ENCODE measurements at places on chromosomes 13 and 19.

DNA sequence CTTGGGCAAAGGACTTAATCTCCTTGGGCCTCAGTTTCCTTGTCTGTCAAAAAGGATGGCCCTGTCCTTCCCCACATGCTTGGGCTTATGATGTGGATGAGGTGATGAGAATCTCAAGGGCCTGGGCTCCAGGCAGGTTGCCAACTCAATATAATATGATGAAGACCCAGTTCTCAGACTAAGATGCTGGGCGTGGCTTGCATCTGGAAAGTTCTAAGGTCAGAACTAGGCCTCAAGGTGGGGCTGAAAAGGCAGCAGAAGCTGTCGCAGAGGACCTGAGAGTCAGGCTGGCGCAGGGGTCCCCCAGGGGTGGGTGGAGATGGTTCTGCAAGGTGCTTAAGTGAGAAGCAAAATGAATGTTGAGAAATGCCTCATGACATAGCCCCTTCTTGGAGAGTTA lies 58.8 kb downstream of the RGCC start:
- no peak for DNase-seq

DNA sequence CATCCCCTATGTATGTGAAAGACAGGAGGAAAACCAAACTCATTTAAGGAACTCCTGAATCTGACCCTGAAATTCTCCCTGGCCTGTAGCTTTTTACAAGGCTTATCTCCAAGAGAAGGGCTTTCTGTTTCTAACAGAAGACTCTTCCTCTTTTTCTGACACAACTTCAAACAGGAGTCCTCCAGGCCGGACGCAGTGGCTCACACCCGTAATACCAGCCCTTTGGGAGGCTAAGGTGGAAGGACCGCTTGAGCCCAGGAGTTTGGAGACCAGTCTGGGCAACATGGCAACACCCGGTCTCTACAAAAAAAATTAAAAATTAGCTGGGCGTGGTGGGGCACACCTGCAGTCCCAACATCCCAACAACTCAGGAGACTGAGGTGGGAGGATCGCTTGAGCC lies 41.9 kb downstream of the CARS2 start:
- no peak for DNase-seq

- DNase-seq, result no peak
These were observed 1825.3 kb downstream of the SLITRK5 start for GRCh38 chr13:89496478-89496877.

GRCh38 chr19:51089786-51090185 lies 7.1 kb upstream of the KLK14 start:
- DNase-seq, result no peak

GRCh38 chr19:39110263-39110967 lies 15.2 kb upstream of the PAK4 start:
- DNase-seq, result peak; percentile 91

Data from activated CD8-positive, alpha-beta memory T cell treated with anti-CD3 and anti-CD28 coated beads, Interleukin-2, amount 50 U/mL, for 48 hours (primary cell).